Activated CD8-positive, alpha-beta memory T cell treated with anti-CD3 and anti-CD28 coated beads for 4 hours (primary cell): ENCODE measurements at places on chromosomes 4 and X.

DNA sequence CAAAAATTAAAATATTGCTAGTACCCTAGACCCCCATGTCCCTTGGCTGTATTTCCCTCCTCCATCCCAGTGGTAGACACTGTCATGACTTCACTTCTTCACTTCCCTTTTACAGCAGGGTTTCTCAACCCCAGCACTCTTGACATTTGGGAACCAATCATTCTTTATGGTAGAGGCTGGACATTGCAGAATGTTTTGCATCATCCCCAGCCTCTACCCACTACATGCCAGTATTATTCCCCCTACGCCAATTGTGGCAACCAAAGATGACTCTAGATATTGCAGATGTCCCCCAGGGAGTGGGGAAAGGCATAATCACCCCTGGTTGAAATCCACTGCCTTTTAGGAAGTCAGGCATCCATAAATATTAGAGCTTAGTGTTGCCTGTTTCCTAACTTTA, 138.6 kb downstream of the AMELX start:
- no peak for DNase-seq

DNA sequence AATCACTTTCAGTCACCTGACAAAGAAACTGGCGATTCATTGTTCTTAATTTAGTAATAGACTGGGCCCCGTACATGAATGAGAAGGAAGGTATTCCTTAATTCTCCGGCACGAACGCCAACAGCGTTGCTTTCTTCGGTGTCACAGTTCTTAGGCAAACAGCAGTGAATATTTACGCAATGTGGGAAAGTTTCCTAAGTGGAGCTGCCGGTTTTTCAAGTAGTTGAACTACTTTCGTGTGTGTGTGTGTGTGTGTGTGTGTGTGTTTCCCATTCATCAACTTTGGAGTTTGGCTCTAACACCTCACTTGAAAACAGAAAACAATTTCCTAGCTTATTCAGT, 651 bp downstream of the NXT2 start:
- DNase-seq: no peak

GRCh38 chr4:140130677-140131076, 23.3 kb downstream of the MAML3 start:
- no peak for DNase-seq

DNA sequence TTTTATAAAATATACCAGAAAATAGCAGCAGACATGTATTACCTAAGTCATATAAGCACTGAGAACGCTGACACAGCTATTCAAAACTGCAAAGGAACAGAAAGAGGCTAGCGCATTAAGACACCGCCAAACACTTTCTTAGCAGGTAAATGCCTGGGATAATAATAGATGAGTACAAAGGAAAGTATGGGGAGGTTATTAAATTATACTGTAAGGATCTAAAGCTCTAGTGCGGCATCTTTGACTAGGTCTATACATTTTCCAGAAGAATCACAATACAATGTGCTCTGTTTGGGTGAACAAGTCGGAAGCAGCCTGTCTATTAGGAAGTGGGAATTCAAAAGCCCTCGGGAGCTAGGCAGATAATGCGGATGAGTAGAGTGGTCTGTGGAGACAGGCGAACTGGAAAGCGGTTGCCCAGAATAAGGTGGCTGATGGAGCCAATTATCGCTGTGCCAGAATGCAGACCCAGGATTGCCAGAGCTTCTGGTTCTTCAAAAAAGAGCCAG, 443.6 kb upstream of the TENM3 start:
- no peak for DNase-seq

- DNase-seq: no peak
Observed at GRCh38 chrX:136336623-136337022, 35.9 kb downstream of the ADGRG4 start.

DNA sequence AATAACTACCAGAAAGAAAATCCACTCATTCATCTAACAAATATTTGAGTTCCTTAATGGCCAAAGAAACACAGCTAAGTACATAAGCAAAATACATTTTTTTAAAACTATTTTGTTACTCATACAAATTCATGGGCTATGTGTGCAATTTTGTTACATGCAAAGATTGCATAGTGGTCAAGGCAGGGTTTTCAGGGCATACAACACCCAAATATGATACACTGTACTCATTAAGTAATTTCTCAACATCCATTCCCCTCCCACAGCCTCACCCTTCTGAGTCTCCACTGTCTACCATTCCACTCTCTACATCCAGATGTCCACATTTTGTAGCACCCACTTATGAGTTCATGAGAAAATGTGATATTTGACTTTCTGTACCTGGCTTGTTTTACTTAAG, 58.2 kb downstream of the BRWD3 start:
- no peak for DNase-seq

DNA sequence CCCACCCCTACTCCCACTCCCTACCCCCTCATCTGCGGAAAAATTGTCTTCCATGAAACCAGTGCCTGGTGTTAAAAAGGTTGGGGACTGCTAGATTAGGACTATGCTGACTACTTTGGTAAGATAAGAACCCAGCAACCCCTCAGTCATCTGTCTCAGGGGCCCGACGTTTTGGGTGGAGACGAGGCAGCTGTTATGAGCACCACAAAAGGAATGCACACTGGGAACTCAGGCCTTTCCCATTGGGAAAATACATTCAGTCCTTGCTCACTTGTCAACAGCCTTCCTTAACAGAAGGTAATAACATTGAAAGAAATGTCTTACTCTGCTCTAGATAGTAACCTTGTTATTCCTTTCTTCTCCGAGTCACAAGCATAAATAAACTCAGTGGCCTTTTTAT, 310.8 kb downstream of the AFF2 start:
- no peak for DNase-seq

DNA sequence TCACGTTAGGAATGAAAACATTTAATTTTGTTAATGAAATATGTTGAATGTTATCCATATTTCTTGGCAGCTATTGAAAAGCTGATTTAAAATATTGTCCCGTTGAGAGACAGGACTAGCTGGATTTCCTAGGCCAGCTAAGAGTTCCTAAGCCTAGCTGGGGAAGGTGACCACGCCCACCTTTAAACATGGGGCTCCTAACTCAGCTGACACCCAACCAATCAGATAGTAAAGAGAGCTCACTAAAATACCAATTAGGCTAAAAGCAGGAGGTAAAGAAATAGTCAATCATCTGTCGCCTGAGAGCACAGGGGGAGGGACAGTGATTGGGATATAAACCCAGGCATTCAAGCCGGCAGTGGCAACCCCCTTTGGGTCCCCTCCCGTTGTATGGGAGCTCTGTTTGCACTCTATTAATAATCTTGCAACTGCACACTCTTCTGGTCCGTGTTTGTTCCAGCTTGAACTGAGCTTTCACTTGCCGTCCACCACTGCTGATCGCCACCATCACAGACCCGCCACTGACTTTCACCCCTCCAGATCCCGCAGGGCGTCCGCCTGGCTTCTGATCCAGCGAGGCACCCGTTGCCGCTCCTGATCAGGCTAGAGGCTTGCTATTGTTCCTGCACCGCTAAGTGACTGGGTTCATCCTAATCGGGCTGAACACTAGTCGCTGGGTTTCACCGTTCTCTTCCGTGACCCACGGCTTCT, 308.9 kb downstream of the GLUD2 start:
- no peak for DNase-seq
